Small intestine (tissue), 16 donors: ENCODE measurements at places on chromosomes 7 and 10. TPM values are rescaled to one million over a fixed set of nuclear protein-coding genes. Genes with fewer than 3 reads are reported as not detected.
A peak's percentile ranks its signal among the peaks of the same experiment; 100 is the strongest.

Gene VAX1
- not detected for polyA plus RNA-seq

Gene ELN
- 1.3 TPM for polyA plus RNA-seq

Gene CLRN3
- polyA plus RNA-seq, result 72.0 TPM

Gene KCNH2
- polyA plus RNA-seq, result 2.4 TPM

Gene KIAA1217
- polyA plus RNA-seq, result 9.4 TPM

Gene CHN2
- 61.3 TPM for polyA plus RNA-seq

- no peak overlapping the region for H3K4me3 ChIP-seq
- H3K4me1 ChIP-seq, result no peaks in the 10 kb centered on the region
- no peak for DNase-seq
- no peak overlapping the region for H3K27ac ChIP-seq
These were observed 251.4 kb upstream of the KLF14 start for GRCh38 chr7:130985361-130985760.

DNA sequence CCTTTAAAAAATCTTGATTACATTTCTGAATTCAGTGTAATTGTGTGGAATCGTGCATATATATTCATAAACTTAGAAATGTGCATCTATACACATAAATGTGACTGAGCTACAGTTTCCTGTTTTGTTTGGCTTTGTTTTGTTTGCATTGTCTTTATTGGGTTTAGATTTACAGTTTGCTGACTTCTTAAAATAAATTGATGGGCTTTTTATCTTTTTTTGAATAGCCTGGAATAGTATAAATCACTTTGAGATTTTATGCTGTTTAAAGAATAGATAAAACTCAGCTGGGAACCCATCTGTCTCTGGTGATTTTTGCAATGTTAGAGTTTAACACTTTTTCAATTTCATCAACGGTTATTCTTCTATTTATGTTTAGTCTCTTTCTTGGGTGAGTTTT lies 21.2 kb upstream of the BRAF start:
- no peak overlapping the region for H3K4me3 ChIP-seq
- no peaks in the 10 kb centered on the region for H3K27me3 ChIP-seq
- DNase-seq, result no peak
- no peaks in the 10 kb centered on the region for H3K4me1 ChIP-seq
- H3K36me3 ChIP-seq, result no peaks in the 10 kb centered on the region
- no peak overlapping the region for H3K27ac ChIP-seq

GRCh38 chr7:27173511-27173955 lies 587 bp downstream of the HOXA10 start:
- H3K36me3 ChIP-seq, result peaks cover 5% of the 10 kb centered on the region
- DNase-seq, result no peak
- H3K27me3 ChIP-seq, result peaks cover 78% of the 10 kb centered on the region

- no peaks in the 10 kb centered on the region for H3K36me3 ChIP-seq
- H3K4me1 ChIP-seq, result no peaks in the 10 kb centered on the region
- H3K27ac ChIP-seq, result no peak overlapping the region
These were observed 102.0 kb downstream of the WNT2 start for GRCh38 chr7:117220836-117221235.

DNA sequence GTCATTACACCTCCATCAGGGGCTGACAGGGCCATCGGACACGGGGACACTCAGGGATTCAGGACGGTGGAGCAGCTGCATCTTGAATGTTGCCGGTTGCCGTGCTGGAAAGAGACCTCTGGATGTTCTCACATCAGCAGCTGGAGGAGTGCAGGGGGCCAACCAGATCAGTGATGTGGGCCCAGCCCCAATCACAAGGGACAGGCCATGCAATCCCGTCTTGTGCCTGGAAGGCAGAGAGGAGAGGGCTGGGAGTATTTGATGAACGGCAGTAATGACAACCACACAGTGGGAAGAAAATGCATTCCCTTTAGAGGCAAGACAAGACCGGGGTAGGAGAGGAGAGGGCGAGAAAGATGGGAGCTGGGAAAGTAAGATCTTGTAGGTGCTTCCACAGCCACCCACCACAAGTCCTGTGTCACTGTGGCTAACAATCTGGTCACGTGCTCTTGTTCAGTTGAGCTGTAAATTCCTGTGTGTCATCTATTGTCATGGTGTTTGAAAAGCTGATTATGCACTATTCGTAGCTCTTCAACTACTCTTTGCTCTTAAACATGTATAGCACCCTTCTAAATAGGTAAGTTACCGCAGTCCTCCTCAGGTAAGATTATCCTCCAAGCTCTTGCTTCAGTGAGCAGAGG lies 85.9 kb upstream of the LEP start:
- no peak overlapping the region for H3K4me3 ChIP-seq
- no peaks in the 10 kb centered on the region for H3K4me1 ChIP-seq
- H3K27ac ChIP-seq, result no peak overlapping the region
- no peaks in the 10 kb centered on the region for H3K36me3 ChIP-seq
- no peaks in the 10 kb centered on the region for H3K27me3 ChIP-seq

DNA sequence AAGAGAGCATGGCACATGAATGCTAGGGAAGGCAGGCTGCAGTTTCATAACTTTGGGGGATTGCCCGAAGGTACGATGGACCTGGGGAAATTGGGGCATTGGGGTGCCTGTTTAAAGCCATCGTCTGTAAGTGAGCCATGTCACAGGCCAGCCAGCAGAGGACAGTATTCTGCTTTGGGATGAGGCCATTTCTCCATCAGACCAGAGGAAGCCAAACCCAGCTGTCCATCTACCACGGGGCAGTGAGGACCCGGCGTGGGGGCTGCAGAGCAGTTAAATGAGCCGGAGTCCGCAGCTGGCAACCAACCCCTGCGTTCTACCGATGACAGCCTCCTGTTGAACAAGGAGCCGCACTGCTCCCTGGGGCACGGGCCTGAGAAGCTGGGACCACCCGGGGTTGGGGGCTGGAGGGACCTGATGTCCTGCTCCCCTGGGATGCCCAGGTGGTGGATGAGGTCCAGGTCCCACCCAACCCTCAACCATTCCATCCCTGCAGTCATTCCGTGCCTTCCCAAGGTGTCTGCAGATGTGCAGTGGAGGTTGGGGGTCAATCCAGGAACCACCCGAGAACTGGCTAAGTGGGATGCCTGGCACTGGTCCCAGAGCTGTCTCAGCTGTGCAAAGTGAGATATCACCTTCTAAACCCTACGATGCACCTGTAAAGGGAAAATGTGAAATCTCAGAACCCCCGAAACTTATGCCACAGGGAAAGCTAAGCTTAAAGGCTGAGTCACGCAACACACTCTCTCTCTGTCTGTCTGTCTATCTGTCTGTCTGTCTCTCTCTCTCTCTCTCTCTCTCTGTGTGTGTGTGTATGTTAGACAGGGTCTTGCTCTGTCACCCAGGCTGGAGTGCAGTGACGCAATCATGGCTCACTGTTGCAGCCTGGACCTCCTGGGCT lies 12.1 kb upstream of the RHBDD2 start:
- no peaks in the 10 kb centered on the region for H3K4me1 ChIP-seq
- no peaks in the 10 kb centered on the region for H3K27me3 ChIP-seq
- no peak overlapping the region for H3K27ac ChIP-seq
- H3K4me3 ChIP-seq, result no peak overlapping the region
- DNase-seq, result peak; percentile 71

DNA sequence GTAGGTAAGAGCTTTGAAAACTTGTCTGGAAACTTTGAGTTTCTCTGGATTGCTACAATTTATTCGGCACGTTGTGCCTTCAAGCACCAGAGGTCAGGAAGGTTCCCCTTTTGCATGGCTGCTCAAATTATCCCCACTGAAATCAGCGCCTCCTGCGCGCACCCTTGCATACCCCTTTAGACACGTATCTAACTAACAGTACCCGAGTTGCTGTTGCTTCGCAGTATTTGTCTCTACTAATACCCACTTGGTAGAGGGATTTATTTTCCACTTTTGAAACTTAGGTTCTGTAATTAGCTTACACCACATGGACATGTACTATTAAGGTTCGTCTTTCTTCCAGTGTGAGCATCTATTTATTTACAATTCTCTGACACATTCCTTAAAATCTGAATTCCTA lies 1.6 kb downstream of the MEOX2 start:
- peaks cover 30% of the 10 kb centered on the region for H3K4me1 ChIP-seq
- no peak for DNase-seq
- H3K36me3 ChIP-seq, result no peaks in the 10 kb centered on the region
- no peak overlapping the region for H3K4me3 ChIP-seq
- H3K27ac ChIP-seq, result no peak overlapping the region

DNA sequence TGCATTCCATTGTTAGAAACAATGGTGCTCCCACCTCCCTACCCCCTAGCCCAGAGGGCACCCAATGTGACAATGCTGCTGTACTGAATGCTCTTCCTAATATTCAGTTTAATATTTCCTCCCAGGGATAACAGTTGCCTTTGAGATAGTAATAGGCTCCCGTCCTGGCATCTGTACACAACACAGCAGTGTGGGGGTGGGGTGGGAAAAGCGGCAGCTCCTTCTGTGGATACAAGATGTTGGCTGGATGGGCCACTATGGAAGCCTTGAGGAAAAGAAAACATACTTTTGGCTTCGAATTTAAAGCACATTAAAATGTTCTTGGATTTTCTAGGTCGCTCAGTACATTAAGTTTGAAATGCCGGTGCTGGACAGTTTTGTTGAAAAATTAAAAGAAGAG lies 9.2 kb upstream of the ZNF22 start:
- peaks cover 15% of the 10 kb centered on the region for H3K36me3 ChIP-seq
- no peaks in the 10 kb centered on the region for H3K27me3 ChIP-seq
- H3K27ac ChIP-seq, result no peak overlapping the region
- H3K4me1 ChIP-seq, result no peaks in the 10 kb centered on the region
- no peak overlapping the region for H3K4me3 ChIP-seq

DNA sequence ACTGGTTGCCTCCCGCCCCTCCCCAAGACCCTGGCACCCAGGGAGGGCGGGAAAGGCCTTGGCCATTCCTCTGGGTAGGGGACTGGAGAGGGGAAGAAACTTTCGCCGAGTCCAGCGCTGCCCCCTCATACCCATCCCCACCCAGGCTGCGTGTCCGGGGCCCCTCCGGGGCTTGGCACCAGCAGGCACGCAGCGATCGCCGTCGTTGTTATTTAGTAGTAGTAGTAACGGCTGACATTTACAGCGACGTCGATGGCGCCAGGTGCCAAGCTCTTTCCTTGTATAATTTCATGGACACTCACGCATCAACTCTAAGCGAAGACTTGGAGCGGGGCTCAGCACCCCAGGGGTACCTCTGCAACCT lies 3.3 kb upstream of the PDGFA start:
- H3K27ac ChIP-seq, result no peak overlapping the region
- no peak for DNase-seq
- peak overlapping the region; percentile 42 for H3K4me3 ChIP-seq
- H3K4me1 ChIP-seq, result no peaks in the 10 kb centered on the region
- H3K36me3 ChIP-seq, result no peaks in the 10 kb centered on the region

DNA sequence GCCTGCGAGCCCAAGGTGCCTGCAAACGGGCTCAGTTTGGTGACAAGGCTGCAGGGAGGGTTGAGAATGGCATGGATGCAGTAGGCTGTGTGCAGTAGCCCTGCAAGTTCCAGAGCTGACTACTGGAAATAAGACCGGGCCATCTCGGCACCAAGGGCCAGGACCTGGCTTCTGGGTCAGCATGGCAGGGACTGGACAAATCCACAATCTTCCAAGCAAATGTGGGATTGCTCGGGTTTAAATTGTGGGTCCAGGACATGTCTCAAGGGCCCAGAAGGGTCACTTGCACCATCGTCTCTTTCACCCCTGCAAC lies 78.0 kb downstream of the GPR26 start:
- H3K27ac ChIP-seq, result no peak overlapping the region
- H3K4me1 ChIP-seq, result no peaks in the 10 kb centered on the region
- no peak for DNase-seq

GRCh38 chr10:88121361-88121760 lies 257.9 kb downstream of the PTEN start:
- H3K4me1 ChIP-seq, result no peaks in the 10 kb centered on the region
- H3K36me3 ChIP-seq, result no peaks in the 10 kb centered on the region
- no peak for DNase-seq
- no peak overlapping the region for H3K27ac ChIP-seq
- H3K27me3 ChIP-seq, result no peaks in the 10 kb centered on the region
- H3K4me3 ChIP-seq, result no peak overlapping the region

GRCh38 chr10:11934262-11934661 lies 108.3 kb downstream of the UPF2 start:
- H3K27me3 ChIP-seq, result no peaks in the 10 kb centered on the region
- H3K27ac ChIP-seq, result no peak overlapping the region
- peaks cover 17% of the 10 kb centered on the region for H3K36me3 ChIP-seq
- no peaks in the 10 kb centered on the region for H3K4me1 ChIP-seq
- DNase-seq, result no peak

GRCh38 chr10:22341190-22341925 lies 3.9 kb upstream of the SPAG6 start:
- H3K27ac ChIP-seq, result peak overlapping the region; percentile 99
- H3K4me3 ChIP-seq, result peak overlapping the region; percentile 83
- H3K27me3 ChIP-seq, result peaks cover 32% of the 10 kb centered on the region
- no peaks in the 10 kb centered on the region for H3K36me3 ChIP-seq
- no peak for DNase-seq

DNA sequence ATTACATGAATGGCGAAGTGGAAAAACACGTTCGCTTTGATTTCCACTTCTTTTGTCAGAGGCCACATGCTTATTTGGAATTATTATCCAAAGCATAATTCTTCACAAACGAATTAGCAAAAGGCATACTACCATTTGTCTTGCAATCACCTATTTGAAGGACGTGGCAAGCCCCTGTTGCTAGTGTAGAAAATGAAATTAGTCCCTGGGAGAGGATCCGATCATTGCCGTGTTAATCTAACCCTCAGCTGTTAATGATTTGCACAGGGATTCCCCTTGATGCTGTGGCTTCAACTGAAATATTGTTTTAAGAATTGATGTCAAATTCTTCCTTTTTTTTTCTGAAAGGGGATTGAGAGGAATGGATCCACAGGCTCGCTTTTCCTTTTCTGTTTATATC lies 4.6 kb downstream of the AGMO start:
- no peaks in the 10 kb centered on the region for H3K36me3 ChIP-seq
- no peaks in the 10 kb centered on the region for H3K4me1 ChIP-seq
- H3K27ac ChIP-seq, result no peak overlapping the region
- H3K4me3 ChIP-seq, result no peak overlapping the region
- no peak for DNase-seq
- no peaks in the 10 kb centered on the region for H3K27me3 ChIP-seq

DNA sequence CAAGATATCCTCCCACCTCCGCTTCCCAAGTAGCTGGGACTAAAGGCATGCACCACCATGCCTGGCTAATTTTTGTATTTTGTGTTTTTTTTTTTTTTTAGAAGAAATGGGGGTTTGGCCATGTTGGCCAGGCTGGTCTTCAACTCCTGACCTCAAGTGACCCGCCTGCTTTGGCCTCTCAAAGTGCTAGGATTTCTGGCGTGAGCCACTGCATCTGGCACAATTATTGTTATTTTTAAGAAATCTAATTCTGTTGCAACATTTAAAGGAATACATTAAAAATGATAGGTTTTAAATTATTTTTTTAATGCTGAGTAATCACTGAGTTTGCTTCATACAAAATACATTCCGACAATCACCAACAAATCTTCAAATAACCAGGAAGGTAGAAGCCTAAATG lies 178.1 kb upstream of the SEMA3E start:
- DNase-seq, result no peak
- no peaks in the 10 kb centered on the region for H3K4me1 ChIP-seq
- no peaks in the 10 kb centered on the region for H3K27me3 ChIP-seq
- H3K36me3 ChIP-seq, result no peaks in the 10 kb centered on the region

GRCh38 chr10:130137090-130137448 lies 878 bp downstream of the GLRX3 start:
- H3K4me3 ChIP-seq, result peak overlapping the region; percentile 65
- H3K27me3 ChIP-seq, result no peaks in the 10 kb centered on the region
- H3K27ac ChIP-seq, result peak overlapping the region; percentile 69
- H3K36me3 ChIP-seq, result no peaks in the 10 kb centered on the region
- peak; percentile 12 for DNase-seq
